ENCODE measurements at places on chromosomes 1 and 21.

- DNase-seq, result no peak
Measured at GRCh38 chr1:191588905-191589304, 569.4 kb upstream of the RGS18 start.

- no peak for DNase-seq
Measured at GRCh38 chr1:10691740-10692125, 104.7 kb downstream of the CASZ1 start.

DNA sequence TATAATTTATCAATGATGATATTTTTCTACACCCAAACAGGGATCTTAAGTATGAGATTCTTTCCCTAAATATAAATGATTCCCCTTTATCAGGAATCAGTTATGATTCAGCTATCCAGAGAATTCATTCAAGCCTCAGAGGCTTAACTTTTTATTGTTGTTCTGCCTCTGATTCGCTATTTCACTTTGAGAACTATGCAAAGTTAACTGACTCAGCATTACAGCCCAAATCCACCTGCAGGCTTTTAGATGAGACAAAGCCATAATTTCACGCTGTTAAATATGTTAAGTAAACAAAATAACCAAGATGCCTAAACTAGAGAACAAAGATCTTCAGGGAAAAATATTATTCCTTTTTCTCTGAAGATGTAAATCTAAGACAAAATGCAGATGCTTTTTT lies 8.5 kb downstream of the SCYL3 start:
- no peak for DNase-seq

- DNase-seq, result peak; percentile 92
Measured at GRCh38 chr1:199691540-199691939, 336.0 kb upstream of the NR5A2 start.

GRCh38 chr1:210676539-210676938 lies 347.8 kb downstream of the HHAT start:
- DNase-seq, result no peak

GRCh38 chr1:30270461-30270860 lies 452.9 kb downstream of the MATN1 start:
- DNase-seq, result no peak

DNA sequence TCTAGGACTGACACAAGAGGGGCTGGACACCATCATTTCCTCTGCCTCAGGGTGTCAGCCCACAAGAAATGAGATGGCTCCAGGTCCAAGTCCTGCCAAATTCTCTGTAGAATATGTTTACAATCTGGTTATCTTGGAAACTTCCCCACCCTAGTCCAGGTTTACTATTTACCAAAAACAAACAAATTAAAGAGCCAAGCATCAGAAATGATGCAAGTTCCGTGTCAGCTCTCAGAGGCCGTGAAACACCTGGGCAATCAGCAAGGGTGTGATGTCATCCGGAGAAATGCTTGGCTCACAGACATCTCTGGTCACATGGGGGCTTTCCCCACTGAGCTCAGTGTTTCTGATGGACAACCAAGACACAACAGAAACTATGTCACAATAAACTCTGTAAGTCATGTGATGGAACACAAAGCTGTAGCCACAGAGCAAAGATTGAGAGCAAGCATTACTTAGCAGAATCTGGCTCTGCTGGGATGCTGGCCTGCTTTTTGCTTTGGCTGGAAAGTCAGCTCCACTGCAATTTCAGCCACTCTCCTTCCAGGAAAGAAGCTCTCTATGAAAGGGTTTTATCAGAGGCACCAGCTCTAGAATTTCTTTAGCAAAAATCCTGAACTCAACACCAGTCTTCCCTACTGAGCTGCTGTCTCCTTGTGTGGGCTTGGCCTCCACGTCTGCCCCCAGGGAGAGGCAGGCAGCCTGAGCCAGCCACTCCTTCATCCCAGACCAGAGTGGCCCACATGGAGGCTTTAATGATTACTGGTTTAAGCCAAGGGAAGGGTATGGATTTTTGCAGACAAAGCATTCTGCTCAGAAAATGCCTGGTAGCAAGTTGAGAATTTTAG lies 55.9 kb downstream of the NENF start:
- peak; percentile 92 for DNase-seq

- DNase-seq, result no peak
Measured at GRCh38 chr1:35809114-35810095, 1.6 kb downstream of the AGO4 start.

DNA sequence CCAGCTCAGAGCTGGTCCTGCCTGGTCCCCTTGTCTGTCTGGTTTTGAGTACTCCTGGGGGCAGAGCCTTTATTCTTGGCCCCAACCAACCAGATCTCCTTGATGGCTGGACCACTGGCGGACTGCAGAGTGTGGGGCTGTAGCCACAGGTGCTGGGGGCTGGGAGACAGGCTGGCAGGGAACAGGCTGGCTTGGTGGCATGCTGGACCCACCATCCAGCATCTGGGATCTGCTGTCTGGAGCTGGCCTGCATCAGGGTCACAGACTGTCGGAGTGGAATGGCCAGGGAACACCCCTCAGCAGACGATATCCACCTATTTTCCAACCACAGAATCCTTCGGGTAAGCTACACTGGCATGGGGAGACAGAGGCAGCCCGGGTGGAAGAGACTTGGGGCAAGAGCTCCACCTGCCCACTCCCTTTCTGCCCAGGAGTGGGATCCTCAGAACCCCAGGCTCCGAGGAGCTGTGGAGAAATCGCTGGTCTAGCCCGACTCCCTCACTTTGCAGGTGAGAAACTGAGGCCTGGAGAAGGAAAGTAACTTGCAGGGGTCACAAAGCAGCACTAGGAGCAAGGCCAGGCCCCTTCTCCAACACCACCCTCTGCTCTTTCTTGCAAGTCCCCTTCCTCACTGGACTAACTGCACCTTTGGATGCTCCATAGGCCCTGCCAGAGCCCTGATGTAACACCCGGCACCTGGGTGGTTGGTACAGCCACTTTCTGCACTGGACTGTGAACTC lies 40.6 kb downstream of the TNNT2 start:
- DNase-seq, result no peak

GRCh38 chr1:210250665-210250997 lies 18.0 kb downstream of the SERTAD4 start:
- DNase-seq, result peak; percentile 33

- DNase-seq, result no peak
Measured at GRCh38 chr1:207145401-207146058, 41.5 kb downstream of the C4BPA start.

DNA sequence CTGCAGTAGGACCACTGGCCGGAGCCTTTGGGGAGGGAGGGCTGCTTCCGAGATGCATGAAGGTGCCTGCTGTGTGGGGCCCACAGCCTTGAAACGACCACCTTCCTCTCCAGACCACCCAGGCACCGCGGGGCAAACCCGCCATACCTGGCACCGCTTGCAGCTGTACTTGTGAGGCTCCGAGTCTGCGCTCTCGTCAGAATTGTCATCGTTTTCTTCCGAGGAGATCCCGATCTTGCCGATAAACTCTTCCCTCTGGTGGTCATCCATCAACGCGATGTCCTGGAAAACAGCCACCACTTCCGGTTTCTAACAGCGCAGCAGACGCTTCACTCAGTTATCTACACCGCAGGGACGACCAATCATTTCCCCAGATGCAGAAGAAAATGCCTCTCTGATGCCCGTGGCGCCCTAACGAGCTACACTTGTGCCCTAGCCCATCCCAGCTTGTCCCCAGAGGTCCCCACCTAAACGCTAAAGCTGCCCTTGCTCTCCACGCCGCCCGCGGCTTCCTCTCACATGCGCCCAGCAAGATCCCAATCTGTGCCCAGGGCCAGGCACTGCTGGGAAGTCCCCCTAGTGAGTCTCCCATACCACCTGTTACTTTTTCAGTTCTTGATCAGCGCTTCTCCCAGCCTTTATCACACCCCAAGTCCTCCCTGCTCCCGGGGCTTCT lies 55.0 kb upstream of the RIPK4 start:
- DNase-seq, result no peak

- peak; percentile 65 for DNase-seq
Measured at GRCh38 chr1:239976130-239976968, 115.3 kb upstream of the FMN2 start.

DNA sequence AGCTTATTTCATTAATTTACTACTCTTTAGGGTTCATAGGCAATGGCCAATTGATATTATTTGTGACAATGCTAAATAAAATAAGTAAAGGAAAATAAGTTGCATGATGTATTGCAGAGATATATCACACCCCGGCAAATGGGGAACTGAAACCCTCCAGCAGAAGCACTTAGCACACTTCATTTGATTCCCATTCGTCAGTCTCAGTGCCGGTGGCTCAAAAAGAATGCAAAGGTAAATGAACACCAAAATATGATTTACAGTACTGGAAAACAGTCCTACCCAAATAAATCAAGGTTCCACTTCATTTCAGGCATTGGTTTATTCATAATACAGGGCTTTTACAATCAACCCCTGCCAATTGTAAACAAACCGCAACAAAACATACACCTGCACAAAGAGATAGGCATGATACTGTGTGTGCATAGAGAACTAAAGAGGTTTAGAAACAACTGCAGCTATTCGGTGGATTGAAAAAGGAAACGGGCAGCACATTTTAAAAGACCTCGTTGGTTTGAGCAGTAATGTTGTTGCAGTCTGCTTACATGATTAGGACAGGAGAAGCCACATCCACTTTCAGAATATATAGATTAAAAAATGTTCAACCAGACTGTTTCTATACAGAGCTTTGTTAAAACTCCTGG lies 1019.2 kb downstream of the TTLL7 start:
- no peak for DNase-seq

GRCh38 chr1:217562229-217562878 lies 68.5 kb downstream of the GPATCH2 start:
- DNase-seq, result peak; percentile 94

- DNase-seq, result peak; percentile 15
Measured at GRCh38 chr1:27203946-27204345, 30.5 kb upstream of the WDTC1 start.

DNA sequence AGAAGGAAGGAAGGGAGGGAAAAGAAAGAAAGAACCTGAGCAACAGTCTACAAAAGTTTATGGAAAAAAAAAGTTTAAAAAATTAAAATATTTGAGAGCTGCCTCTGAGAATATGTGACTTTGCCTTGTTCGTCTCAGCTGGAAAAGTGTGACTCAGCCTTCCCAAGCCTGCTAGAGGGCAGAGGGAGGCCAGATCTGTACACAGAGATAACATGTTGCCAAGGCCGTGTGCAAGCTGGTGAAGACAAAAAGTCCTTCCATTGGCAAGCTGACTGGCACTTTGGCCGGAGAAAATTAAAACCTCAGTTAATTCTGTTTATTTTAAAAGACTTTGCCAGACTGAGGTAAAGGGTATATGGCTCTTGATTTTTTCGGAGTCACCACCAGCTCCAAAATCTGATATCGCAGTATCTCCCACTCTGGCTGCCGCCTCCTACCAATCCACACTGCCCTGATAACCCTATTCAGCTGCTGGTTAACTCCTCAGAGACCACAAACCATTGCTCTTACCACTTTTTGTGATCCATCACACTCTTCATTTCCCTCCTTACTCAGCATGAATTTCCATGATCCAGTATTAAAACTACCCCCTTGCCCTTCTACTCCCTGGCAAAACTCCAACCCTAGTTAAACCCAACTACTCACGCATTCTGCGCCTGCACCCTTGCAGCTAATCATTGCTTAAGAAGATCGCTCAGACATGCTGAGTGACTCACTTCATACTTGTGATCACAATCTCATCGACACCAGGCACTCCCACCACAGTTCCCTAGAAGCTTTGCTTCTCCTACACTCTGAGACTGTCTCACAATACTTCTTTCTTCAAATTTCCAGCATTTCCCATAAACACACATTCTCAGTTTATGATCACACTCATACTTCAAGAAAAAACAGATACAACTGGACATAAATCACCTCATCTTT lies 5.7 kb upstream of the PPP1R15B start:
- peak; percentile 98 for DNase-seq

DNA sequence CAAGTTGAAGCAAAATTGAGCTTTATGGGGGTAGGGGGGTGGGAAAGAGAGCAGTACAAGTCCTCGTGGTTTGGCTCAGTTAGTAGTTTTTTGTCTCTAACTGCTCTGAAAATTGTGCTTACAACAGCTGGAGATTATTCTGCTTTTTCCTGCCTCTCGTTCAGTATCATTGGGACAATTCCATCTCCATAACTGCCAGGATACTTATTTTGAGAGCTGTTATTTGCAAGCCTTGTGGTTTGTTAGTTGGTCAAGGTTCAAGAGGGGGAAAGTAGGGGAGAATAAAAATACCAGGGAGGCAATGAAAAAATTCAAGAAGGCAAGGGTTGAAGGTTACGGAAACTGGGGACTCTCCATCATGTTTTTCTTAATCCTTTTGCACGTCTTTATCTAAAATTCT lies 811.8 kb upstream of the ADGRL2 start:
- peak; percentile 4 for DNase-seq

GRCh38 chr1:166703726-166704462 lies 135.4 kb upstream of the POGK start:
- no peak for DNase-seq

DNA sequence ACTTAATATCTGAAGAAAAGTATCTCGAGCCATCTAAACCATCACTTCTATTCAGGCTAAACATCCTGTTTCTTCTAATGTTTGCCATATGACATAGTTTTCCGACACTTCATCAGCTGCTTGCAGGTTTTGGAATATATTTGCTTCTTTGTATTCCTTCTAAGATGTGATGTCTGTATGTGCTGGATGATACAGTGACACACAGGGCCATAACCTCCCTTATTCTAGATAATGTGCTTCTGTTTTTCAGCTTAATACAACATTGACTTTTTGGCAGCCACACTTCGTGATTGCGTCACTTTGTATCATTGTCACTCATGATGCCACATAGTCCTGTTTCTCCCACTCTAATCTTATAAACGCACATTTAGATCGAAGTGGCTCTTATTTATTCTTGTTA lies 156.3 kb downstream of the CRB1 start:
- DNase-seq, result peak; percentile 27

- no peak for DNase-seq
Measured at GRCh38 chr1:5889901-5890300, 102.3 kb downstream of the NPHP4 start.

DNA sequence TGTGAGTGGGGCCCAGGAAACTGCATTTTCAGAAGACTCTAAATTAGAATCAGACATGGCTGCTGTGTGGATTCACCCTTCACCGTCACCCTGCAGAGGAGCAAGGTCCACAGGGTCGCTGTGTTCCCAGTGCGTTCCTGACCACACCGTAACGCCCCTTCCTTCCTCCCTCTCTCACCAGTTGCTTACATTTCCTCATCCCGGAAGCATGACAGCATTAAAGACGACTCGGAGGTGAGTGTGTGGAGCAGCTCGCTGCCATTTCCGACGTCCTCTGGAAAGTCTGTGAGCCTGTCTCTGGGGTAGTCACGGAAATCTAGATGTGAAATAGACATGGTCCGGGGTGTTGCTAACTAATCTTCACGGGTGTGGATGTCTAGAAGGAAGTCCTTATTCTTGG lies 45.9 kb downstream of the FAAP20 start:
- DNase-seq, result no peak

- peak; percentile 29 for DNase-seq
Measured at GRCh38 chr1:91684481-91685196, 184.0 kb downstream of the CDC7 start.

GRCh38 chr1:27569088-27569460 lies 34.9 kb downstream of the AHDC1 start:
- peak; percentile 39 for DNase-seq

- DNase-seq, result no peak
Measured at GRCh38 chr1:22913421-22914141, 59.1 kb downstream of the LACTBL1 start.

- DNase-seq, result no peak
Measured at GRCh38 chr1:67169496-67169895, 3.2 kb downstream of the IL23R start.

- DNase-seq, result no peak
Measured at GRCh38 chr1:26281091-26281958, 1.4 kb downstream of the SH3BGRL3 start.

All from fibroblast of lung (primary cell).